ENCODE measurements at places on chromosomes 3 and 15. TPM values are rescaled to one million over a fixed set of nuclear protein-coding genes. Genes with fewer than 3 reads are reported as not detected.

Gene MELTF
- total RNA-seq, result 24.5 TPM

Gene REC114
- not detected for total RNA-seq

Gene EPHB3
- total RNA-seq, result 11.3 TPM

Gene TLR9
- 0.07 TPM for total RNA-seq

Gene AGTR1
- total RNA-seq, result not detected

Gene RYR3
- under 0.01 TPM for total RNA-seq
